ENCODE measurements at places on chromosomes 2 and 18.

DNA sequence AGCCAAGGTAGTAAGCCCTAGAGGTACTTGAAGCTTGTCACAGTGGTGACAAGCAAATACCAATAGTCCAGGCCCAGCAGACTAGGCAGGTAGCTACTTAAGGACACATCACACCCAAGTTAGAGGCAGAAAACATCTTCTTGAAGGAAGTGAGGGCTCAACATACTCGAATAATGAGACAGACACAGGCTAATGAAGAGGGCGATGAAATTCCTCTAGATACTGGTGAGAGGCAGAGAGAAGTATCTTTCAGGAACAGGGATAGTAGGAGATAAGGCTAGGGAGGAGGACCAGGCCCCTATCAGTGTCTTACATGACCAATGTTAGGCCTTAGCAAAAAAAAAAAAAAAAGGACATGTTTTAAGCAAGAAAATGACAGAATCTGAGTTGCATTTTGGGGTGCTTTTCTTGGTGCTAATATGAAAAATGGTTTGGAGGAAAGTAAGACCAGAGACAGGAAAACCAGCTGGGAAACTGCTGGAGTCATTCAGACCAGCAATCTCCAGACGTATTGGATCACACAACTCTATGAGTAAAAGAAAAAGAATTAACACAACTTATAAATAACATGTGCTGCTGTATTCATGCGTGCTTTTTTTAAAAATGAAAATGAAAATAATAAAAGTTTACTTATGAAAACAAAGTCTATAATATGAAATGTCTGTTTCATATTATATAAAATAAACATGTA is 37.7 kb downstream of the COBLL1 start:
- DNase-seq, result no peak

DNA sequence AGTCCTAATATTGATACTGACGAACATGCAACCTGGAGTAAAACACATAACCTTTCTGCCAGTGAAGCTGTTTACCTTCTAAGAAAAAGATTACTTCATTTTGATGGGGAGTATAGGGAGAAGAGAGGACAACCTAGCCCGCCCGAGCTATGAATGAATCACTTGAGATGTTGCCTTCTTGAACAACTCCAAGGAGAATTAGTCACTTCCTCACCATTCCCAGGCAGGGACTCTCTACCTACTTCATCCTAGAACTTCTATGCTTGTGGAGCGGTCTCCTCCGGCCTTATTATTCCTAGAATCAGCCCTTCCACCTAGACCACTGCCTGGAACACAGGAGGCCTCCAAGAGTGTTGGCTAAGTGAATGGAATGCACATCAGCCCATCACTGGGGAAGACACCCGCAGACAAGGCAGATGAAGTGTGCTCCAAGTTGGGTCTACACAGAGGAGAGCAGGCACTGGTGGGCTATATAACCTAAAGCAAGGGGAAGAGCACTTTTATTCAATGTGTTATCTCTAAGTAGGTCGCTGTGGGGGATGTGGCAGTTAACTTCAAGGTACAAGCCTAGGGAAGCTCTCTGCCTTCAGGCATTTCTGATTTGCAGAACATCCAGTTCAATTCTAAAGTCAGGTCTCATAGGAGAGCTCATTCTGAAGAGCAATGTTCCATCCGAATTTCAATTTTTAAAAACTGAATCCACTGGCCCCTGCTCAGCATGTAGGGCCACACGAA is 57.4 kb downstream of the STK39 start:
- no peak for DNase-seq

DNA sequence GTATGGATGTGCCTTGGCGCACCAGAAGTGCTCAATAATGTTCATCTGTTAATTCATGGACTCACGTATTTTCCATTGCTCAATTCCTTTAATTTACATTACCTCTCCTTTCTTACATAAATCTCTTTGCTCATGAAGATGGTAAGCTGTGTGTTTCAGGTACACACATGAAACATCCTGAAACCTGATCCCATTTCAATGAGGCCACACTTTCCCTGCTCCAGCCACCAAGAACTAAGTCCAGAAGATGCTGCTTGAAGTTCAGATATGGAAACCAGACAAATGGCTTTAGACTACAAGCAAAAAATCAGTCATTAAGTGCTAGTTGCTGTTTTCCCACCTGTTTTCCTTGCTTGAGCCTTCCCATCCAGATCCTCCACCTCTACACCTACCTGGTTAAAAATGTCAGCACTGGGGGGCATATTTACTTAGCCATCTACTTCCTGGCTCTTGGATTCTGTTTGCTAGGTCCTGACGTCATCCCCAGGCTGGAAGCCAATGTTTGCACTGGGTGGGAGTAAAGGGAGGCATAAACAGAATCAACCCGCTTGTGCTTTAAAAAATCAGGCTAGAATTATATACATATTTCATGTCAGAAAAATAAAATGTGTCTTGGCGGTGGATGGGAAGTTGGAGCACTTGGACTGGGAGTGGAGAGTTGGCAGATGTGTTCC is 309.7 kb downstream of the OSR1 start:
- DNase-seq, result peak; percentile 67

DNA sequence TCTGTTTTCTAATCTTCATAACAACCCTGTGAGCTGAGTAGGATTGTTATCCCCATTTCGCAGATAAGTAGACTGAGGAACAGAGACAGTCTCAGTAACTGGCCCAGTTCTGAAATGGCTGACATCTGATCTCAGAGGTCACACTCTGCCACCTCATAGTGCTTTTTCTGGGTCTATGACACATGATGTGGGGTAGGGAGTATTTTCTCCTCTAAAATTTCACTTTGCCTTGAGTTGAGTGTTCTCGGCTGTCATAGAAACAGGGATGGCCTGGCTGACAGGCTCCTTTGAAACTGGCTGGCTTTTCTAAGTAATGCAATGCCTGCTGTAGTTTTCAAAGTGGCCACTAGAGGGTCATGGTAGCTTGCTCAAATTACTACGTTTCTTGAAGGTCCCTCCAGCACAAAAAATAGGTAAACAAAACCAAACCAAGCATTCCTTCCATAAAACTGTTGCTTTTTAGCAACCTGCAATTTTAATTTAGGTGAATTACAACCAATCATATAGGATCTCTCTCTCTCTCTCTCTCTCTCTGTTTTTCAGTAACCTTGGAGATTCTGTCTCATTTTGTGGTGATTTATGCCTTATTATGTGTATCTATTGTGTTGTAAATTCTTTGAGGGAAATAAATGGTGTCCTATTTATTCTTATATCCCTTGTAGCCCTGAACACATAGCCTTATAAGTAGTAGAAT is 84.2 kb upstream of the TTN start:
- DNase-seq, result peak; percentile 67

- no peak for DNase-seq
Measured at GRCh38 chr18:63882333-63883141, 5.0 kb upstream of the SERPINB2 start.

Measured in NCI-H69 (cell line).